ENCODE measurements at places on chromosomes 4 and X. TPM values are rescaled to one million over a fixed set of nuclear protein-coding genes. Genes with fewer than 3 reads are reported as not detected.

The STPG2 gene
- not detected for total RNA-seq

The HTN3 gene
- not detected for total RNA-seq

The F11 gene
- total RNA-seq = not detected

The RNF128 gene
- total RNA-seq = 0.12 TPM

The CXCL10 gene
- total RNA-seq = not detected

The DMRTC1B gene
- total RNA-seq = not detected

The NXF2B gene
- not detected for total RNA-seq

The TMEM271 gene
- not detected for total RNA-seq

The RNF175 gene
- total RNA-seq = not detected

The ELK1 gene
- 36.4 TPM for total RNA-seq

The HSFX2 gene
- not detected for total RNA-seq

The SLC9B1 gene
- total RNA-seq = 0.12 TPM

The MAGEB17 gene
- total RNA-seq = not detected

The ODAPH gene
- total RNA-seq = not detected

All from NCI-H460 (cell line).